Endothelial cell (in vitro differentiated cells): ENCODE measurements at places on chromosomes 12 and 14.
A peak's percentile ranks its signal among the peaks of the same experiment; 100 is the strongest.

- no peak for DNase-seq
These were observed 258.8 kb downstream of the SLC15A4 start for GRCh38 chr12:128564956-128565355.

DNA sequence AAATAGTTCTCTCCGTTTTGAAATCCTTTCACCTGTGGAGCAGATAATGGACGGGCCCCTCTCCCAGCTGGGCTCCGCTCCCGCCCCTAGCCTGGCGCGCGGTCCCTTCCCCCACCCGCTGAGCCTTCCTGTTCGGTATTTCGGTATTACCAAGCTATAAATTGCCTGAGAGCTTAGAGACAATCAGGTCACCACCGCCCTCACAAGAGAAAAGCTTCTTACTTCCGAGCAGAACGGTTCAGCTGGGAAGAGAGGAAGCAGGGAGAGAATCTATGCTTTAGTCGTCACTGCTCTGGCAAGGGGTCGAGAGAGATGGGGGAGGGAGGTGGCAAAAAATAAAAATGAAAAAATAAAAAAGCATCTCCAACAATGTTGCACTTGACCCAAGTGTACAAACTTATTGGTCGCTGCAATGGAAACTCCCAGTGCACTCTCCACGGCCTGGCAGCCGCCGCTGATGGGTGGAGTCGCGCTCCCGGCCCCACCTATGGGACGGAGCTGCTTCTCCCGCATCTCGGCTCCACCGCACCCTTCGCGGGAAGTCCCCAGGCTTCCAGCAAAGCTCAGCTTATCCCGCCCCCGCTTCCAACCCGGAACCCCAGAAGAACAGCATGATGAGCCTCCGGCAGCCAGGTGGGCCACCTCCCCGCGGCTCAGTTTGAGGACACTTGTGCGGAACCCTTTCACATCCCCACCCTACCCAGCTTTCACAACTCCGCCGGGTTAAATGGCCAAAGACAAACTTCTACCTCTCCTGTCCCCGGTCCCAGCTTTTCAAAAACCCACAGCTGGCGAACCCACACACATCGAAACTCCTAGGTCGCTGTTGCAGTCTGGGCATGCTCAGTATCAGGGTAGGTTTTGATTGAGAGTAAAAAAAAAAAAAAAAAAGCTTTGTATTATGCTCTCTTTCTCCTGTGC is 832 bp upstream of the SYT1 start:
- peak; percentile 55 for DNase-seq

GRCh38 chr12:113246478-113247122 is 25.3 kb downstream of the TPCN1 start:
- DNase-seq: peak; percentile 44

DNA sequence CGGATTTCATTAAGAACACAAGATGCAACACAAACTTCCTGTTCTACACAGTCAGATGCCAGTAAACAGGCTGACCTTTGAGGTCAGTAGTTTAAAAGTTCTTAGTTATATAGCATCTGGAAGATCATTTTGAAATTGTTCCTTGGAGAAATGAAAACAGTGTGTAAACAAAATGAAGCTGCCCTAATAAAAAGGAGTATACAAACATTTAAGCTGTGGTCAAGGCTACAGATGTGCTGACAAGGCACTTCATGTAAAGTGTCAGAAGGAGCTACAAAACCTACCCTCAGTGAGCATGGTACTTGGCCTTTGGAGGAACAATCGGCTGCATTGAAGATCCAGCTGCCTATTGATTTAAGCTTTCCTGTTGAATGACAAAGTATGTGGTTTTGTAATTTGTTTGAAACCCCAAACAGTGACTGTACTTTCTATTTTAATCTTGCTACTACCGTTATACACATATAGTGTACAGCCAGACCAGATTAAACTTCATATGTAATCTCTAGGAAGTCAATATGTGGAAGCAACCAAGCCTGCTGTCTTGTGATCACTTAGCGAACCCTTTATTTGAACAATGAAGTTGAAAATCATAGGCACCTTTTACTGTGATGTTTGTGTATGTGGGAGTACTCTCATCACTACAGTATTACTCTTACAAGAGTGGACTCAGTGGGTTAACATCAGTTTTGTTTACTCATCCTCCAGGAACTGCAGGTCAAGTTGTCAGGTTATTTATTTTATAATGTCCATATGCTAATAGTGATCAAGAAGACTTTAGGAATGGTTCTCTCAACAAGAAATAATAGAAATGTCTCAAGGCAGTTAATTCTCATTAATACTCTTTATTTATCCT is 13.5 kb downstream of the PTGER2 start:
- DNase-seq: no peak

- no peak for DNase-seq
These were observed 450.9 kb upstream of the RPL10L start for GRCh38 chr14:47102472-47102871.

DNA sequence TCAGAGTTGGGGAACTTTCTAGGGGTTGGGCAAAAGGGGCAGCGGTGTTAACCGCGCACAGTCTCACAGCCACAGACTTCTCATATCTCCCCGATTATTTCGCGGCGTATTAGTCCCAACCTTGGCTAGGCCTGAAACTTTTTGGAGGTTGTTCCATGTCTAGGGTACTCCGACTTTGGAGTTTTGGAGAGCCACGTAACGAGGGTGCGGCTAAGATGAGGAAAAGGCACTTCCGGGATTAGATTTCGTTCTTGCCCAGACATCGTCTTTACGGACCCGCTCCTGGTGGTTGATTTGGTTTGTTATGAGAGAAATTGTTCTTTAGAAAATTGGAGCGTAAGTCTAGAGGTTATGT is 513 bp downstream of the CCNK start:
- peak; percentile 30 for DNase-seq

DNA sequence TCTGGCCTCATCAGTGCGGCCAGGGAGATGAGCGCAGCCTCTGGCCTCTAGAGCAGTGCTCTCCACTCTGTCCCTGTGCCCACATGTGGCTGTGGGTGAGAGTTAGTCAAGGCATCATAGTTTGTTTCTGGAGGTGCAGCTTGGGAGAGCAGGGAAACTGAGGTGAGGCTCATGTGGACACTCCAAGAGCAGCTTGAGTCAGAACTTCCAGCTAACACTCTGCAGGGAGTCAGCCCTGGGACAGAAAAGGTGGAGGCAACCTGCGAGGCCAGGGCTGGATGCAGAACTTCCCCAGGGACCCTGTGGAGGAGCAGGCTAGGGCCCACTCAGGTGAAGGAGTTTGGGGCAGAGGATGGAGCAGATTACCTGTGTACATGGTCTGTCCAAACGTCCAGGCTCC is 10.8 kb downstream of the ISCA2 start:
- DNase-seq: no peak

GRCh38 chr14:36451310-36452065 is 68.5 kb downstream of the NKX2-1 start:
- DNase-seq: no peak

DNA sequence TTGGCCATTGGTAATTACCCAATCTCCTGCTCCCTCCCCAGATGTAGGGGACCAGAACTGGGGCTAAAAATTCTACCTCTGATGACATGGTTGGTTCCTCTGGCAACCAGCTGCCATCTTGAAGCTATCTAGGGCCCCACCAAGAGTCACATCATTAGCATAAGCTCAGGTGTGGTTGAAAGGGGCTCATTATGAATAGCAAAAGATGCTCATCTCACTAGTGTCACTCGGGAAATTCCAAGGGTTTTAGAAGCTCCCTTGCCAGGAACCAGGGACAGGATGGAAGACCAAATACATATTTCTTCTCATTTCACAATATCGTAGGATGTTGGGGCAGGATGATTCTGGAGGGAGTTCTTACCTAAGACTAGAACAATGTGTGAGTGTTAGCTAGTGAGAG is 38.6 kb downstream of the EID3 start:
- DNase-seq: no peak

DNA sequence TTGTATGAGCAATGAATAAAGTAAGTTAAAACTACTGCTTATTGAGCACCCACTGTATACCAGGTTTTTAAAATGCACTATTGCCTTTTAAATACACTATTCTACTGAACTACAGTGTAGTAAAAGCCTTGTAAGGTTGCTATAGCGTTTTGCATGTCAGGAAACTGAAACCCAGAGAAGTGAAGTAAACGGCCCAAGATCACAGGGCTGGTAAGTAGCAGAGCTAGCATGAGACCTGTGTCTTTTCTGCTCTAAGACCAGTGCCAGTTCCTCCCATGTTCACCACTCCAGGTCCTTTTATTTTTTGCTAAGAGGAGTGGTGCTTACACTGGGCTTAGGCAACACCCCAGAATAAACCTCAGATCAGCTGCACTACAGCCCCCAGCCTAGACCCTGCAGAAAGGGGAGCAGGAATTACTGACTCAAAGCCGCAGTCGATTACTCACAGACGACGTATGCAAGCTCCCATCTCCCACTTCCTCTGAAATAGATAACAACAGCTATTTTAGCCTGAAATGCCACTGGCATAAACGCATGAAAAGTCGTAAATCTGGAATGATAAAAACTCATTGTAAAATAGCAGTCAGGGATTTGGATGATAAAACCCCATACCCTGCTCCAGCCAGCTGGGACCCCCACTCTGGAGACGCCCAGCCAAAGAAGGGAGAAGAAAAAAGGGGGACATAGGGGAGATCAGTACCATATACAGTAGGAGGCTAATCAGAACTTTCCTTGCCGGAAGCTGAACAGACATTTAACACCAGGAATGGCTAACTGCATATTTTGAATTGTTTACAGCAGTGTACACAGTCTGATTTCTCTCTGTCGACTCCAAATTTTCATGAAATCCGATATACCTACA is 108.3 kb downstream of the NUAK1 start:
- no peak for DNase-seq

GRCh38 chr12:115294453-115295133 is 610.6 kb upstream of the TBX3 start:
- DNase-seq: no peak

- DNase-seq: no peak
These were observed 111.2 kb downstream of the NCOR2 start for GRCh38 chr12:124456133-124456651.

GRCh38 chr14:20177433-20177974 is 13.2 kb upstream of the OR11G2 start:
- no peak for DNase-seq

DNA sequence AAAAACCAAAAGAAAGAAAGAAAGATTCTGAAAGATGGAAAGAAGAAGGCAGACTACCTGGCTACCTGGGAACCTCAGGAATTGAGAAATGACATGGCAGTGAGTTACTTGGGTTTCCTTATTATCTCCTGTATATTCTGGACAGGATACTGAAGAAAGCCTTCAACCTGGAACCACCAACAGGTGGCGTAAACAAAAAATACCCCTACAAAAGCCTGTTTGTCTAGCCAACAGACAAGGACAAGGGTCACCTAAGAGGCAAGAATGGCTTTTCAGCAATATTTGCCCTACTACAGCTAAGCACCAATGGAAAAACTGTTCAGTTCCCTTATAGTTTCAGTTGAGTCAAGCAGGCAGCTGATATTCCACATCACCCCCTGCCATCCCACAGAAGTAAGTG is 274.9 kb downstream of the GPHN start:
- DNase-seq: no peak

- no peak for DNase-seq
These were observed 115.0 kb upstream of the MDM1 start for GRCh38 chr12:68446901-68447796.

DNA sequence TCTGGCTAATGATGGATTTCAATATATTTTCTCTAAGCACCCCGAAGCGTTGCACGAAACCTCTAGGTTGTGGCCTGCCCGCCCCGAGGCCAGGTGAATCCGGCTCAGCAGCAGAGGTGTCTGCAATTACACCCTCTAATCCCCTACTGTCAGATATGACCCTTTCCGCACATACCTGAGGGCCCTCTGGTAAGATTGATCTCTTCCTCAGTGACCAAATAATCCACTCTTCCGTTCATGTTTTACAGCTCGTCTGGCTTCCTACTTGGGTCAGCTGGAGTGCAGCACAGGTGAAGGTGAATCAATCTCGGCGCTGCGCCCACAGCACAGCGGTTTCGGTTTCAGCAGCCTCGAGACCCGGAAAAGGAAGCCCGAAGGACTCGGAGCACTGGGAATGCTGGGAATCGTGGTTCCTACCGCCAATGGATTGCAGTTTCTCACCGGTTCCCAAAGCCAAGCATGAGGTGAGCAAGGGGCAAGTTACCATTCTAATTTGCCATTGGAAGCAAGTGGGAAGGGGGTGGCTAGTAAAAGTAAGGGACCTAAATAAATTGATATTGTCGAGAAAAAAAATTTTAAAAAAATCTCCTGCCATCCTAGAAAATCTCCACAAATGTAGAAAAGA is at the start of gene SYNJ2BP:
Gene SYNJ2BP (minus strand): TSS at position 366 of the 625 bp plus-strand sequence. CDS start 127 bp downstream, at position 239.
- peak; percentile 60 for DNase-seq

GRCh38 chr12:108063192-108063591 is 65.9 kb upstream of the WSCD2 start:
- peak; percentile 52 for DNase-seq

- peak; percentile 76 for DNase-seq
These were observed at the start of gene DPY19L2 for GRCh38 chr12:63668028-63668799. Gene DPY19L2, minus strand, starts transcription at chr12:63668493. Its CDS starts 100 bp downstream, at chr12:63668393.

DNA sequence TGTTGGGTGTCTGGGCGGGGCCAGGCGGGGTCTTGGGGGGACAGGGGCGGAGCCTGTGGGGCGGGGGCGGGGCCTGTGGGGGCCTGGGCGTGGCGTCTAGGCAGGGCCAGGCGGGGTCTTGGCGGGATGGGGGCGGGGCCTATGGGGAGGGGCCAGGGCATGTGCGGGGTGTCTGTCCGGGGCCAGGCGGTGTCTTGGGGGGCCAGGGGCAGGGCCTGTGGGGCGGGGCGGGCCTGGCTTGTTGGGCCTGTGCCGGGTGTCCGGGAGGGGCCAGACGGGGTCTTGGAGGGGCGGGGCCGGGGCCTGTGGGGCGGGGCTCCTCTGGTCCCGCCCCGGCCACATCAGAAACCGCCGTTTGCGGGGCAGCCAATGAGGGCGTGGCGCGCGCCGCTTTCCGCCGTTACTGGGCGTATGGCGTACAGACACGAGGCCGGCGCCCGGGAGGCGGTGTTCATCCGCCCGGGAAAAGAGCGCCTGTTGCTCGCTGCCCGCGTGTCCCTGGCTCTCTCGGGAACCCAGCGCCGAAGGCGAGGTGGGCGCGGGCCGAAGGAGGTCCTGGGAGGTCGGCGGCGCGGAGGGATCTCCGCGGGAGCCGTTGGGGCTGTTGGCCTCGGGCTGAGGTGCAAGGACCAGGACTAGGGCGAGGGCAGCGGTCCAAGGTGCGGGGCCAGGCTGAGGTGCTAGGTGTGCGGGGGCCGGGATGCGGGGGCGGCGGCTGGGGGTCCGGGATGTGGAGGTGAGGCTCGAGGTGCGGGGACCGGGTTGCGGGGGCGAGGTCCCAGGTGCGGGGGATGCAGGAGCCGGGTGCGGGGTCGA is at the start of gene PIWIL1:
Gene PIWIL1 (plus strand): TSS at position 400 of the 816 bp plus-strand sequence. CDS start 4,705 bp downstream, outside the sequence.
- no peak for DNase-seq
